ENCODE measurements at places on chromosomes 16 and 17.

- DNase-seq, result no peak
Observed at GRCh38 chr17:13350466-13350865, 251.3 kb downstream of the HS3ST3A1 start.

GRCh38 chr17:79943347-79944241 is 92.1 kb downstream of the TBC1D16 start:
- DNase-seq, result no peak

DNA sequence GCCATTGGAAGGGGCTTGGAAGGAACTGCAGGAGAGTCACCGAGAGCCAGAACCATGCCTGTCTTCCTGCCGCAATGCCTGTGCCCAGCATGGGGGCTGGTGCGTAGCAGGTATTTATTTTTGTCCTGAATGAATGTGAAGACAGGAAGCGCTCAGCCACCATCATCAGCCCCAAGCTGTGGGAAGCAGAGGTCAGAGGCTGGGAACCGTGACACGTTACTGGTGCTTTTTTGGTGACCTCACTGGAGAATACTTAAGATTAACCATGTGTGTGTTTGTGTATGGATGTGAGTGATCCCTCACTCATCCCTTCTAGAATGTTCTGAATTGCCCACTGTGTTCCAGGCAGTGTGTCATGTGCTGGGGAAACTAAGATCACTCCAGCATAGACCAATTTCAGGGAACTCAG is 343.8 kb downstream of the SNX29 start:
- DNase-seq, result no peak

DNA sequence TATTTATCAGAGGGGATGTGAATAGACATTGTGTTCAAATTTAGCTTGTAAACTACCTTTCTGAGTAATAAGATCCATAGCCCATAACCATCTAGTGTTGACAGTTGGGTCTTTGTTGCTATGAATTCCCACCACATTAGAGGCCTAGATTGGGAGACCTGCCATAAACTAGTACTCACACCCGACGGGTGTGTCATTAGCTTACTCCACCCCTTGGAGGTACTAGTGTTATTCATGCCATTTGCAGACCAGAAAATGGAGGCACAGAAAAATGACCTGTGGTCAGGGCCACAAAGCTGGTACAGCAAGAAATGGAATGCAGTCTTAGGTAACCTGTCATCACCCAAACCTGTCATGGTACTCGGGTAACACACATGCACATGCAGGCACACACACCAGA is 41.3 kb upstream of the BCAR1 start:
- DNase-seq, result no peak

DNA sequence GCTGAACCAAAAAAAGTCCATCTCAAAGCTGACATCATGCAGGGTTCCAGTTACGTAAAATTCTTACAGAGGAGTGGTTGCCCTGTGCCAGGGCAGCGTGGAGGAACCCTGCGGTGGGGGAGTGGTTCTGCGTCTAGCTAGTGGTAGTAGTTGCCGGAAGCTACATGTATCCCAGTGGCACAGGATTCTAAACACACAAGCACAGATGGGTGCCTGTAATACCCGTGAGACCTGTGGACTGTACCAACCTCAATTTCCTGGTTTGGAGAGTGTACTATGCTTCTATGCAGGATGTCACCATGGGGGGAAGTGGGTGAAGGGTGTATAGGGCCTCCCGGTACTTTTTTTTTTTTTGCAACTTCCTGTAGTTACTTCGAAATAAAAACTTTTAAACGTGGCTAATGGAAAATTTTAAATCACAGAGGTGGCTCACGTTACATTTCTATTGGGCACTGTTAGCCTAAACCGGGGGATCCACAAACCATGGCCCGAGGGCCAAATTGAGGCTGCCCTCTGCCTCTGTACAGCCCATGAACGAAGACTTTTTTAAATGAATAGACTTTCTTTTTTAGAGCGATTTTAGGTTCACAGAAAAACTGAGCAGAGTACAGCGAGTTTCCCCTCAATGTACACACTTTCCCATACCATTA is 38.5 kb downstream of the TBC1D16 start:
- no peak for DNase-seq

DNA sequence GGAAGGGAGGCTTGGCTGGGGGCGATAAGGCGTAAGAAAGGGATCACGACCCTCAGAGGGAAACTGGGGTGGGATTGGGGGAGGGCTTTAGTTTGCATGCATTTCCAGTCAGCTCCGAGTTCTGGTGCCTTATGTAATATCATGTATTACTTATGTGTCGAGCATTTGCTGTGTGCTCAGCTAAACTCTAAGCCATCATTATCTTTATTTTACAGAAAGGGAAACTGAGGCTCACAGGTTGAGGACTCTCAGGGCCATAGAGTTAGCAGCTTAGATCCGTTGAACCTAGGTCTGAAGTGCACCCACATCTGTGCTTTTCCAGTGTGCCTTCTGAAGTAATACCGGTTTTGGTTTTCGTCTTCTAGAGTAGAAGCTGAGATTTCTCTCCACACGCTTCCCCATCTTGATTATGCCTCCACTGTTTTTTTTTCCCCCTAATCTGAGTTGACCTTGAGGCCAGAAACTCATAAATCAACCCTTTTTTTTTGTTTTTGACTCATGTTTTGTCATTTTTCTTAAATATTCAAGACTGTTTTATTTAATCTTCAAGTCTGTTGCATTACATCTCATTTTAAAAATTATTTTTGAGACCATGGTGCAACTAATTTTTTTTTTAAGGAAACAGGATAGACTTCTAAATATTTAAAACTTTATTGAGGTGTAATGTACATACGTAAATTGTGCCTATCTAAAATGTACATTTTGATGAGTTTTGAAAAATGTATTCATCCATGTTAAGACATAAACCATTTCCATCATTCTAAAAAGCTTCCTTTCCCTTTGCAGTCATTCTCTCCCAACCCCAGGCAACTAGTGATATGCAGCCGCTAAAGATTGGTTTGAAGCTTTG is 741 bp downstream of the CYB5B start:
- no peak for DNase-seq

DNA sequence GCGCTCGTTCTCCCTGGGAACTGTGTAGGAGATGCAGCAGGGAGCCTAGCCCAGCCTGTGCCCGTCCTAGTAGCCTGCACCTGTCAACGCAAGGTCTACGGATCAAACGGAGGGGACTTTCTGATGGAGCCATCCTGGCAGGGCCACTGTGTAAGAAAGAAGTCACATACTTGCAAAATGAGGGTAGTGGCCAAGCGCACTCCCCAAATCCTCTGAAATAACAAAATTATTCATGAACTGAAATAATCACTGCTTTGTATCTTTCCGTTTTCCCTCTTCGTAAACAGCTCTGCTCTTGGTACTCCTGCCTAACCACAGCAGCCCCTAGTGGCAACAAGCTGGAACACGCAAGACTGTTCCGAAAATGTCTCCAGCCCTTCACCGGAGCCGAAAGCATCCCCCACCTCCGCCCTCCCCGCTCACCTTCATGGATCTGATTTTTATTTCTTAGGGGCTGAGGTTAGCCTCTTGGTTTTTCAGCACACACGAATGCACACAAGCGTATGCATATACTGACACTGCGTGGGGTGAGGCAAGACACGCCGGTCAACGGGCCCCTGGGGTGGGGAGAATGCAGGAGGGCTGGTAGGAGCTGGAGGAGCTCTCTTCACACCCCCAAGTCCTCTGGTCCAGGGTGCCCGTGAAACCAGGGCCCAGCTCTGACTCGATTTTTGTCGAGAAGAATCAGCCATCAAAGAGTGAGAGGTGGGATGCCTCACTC is 100.8 kb downstream of the ABCC12 start:
- no peak for DNase-seq

- no peak for DNase-seq
Observed at GRCh38 chr16:12496866-12497265, 306.8 kb downstream of the CPPED1 start.

GRCh38 chr17:62725791-62726249 is 82.3 kb downstream of the MARCHF10 start:
- no peak for DNase-seq

- DNase-seq, result no peak
Observed at GRCh38 chr17:27565874-27566670, 64.9 kb upstream of the LGALS9 start.

Data from NCI-H2107 (cell line).